Sigmoid colon (tissue), 7 donors: ENCODE measurements at places on chromosomes 4 and X.
A peak's percentile ranks its signal among the peaks of the same experiment; 100 is the strongest.

GRCh38 chrX:152528193-152528592 is 77.1 kb upstream of the GABRA3 start:
- no peak for DNase-seq

GRCh38 chr4:104417357-104417882 is 77.3 kb downstream of the CXXC4 start:
- no peak for DNase-seq

- no peak for DNase-seq
These were observed 156.8 kb upstream of the HS3ST1 start for GRCh38 chr4:11585506-11585905.

DNA sequence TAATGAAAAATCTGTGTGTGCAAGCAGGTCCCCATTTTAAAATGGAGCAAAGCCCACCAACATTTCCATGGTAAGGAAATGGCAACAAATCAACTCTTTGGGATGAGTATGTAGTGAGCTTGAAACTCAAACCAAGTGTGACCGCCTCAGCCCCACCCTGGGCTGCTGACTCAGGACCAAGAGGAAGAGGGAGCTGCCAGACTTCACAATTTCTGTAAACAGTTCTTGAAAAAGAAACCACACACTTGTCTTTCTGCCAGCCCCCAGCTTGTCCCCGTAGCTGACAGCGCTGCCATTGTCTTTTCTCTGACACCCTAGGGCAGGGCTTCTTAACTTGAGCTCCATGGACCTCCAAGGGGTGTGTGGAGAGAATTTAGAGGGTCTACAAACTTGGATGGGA is 10.3 kb downstream of the RTL5 start:
- peak; percentile 87 for DNase-seq
